ENCODE measurements at places on chromosomes 12 and 14.

GRCh38 chr12:104155711-104156555, 17.9 kb upstream of the NFYB start:
- no peak for DNase-seq

GRCh38 chr14:21921453-21921852, 247.8 kb upstream of the OR4E1 start:
- DNase-seq: no peak

DNA sequence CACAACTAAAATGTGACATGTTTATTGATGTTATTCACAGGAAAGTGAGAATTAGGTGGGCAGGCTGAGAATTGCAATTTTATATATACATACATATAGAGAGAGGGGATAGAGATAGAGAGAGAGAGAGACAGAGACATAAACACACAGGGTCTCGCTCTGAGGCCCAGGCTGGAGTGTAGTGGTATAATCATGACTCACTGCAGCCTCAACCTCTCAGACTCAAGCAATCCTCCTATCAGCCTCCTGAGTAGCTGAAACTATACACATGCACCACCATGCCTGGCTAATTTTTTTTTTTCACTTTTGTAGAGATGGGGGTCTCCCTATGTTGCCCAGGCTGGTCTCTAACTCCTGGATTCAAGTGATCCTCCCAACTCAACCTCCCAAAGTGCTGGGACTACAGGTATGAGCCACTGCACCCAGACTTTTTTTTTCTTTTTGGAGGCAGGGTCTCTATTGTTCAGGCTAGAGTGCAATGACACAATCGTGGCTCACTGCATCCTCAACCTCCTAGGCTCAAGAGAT, 49.1 kb downstream of the R3HDM2 start:
- DNase-seq: no peak

DNA sequence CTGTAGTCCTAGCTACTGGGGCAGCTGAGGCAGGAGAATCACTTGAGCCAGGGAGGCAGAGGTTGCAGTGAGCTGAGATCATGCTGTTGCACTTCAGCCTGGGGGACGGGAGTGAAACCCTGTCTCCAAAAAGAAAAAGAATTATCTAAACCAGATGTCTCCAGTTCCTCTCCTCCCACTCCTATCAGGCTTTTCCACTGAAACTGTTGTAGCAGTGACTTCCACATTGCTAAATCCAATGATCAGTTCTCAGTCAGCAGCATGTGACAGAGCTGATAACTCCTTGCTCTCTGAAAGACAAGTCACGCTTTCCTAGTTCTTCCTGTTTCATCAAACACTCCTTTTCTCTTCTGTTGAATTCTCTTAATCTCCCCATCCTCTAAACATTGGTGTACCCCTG, 8.6 kb downstream of the SLC38A6 start:
- DNase-seq: no peak

DNA sequence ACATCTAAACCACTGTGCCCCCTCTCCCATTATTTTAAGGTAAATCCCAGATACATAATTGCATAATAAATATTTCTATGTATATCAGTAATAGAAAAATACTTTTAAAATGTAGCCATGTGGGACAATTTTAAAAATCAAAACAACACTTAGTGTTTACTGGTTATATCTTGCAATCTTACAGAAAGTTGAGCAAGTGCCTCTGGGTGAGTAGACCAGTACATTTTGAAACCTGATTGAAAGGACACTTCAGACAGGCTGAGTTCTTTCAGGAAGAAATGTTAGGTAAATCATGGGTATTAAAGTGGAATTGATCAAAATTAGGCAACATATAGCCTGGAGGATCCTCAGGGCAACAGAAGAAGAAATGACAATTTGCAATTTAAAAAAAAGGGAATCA, 7.2 kb downstream of the SLC38A4 start:
- no peak for DNase-seq

- no peak for DNase-seq
These were observed 81.6 kb downstream of the PHETA1 start for GRCh38 chr12:111287125-111287900.

GRCh38 chr12:67630373-67631088, 18.0 kb upstream of the DYRK2 start:
- peak; percentile 24 for DNase-seq
